Stimulated activated CD4-positive, alpha-beta T cell treated with anti-CD3 and anti-CD28 coated beads, Interleukin-12 subunit alpha, Interleukin-12 subunit beta, amount 100 ng/mL, for 4 hours (primary cell): ENCODE measurements at places on chromosomes 4 and X.

DNA sequence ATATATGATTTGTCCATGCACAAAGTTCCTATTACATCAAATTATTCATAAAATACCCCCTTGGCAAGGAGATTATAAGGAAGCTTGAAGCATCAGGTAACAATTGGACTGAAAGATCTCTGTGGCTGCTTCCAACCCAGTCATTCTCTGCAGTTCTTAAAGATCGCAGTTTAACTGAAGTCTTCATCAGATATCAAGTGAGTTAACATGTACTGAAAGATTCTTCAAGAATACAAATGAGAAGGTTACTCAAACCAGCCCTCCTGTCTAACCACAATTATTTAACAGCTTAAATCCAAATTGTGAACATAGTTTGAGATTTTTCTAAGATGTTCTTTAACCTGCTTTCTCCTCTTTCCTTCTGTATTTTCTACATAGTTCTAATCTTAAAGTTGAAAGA lies 56.1 kb downstream of the SLC10A7 start:
- DNase-seq = no peak

DNA sequence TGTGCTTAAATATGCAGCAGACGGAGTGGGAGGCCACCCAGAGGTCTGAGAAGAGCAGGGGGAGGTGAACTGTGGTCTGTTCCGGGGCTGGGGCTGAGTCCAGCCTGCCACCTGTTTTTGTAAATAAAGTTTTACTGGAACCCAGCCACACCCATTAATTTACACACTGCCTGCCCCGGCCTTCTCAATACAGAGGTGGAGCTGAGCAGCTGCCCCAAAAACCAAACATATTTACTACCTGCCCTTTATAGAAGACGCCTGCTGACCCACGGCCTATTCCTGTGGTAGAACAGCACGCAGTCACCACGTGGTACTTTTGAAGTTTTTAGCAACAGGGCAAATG lies 45.9 kb downstream of the FGFRL1 start:
- no peak for DNase-seq

DNA sequence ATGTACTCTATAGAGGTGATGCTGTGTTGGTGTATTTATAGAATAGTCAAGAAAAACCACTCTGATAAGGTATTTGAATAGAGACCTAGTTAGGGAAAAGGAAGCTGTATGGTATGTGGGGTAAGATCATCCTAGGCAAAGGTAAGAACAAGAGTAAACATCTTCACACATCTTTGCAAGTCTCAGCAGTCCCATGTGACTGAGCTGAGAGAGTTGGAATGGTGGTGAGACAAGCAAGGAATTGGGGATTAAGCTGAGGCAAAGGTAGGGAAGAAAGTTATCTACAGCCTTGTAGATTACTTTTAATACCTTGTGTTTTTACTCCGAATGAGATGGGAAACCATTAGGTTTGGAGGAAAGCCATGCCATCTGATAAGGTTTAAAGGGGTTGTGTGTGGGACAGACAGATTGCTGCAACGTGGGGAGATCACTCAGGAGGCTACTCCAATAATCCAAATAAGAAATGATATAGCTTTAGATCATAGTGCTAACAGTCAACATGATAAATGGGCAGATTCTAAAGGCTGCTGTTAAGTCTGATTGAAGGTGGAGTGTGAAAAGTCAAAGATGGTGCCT lies 31.7 kb upstream of the MANBA start:
- DNase-seq = no peak

GRCh38 chr4:107845681-107846080 lies 20.9 kb downstream of the SGMS2 start:
- no peak for DNase-seq

DNA sequence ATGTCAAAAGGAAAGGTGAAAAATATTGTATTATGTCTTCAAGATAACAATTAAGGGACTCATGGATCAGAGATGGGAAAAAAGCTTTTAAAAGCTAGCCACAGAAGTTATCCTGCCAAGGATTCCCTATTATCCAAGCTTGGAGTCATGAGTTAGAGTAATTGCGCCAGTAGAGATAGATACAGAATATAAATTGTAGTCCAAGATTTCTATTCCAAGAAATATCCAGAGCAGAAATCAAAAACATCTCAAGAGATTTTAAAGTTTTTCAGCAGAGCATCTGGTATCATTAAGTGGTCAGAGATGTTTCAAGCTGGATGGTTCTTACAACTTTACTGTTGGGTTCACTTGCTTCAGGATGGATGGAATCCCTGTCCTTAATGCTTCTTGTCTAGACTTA lies 186.7 kb downstream of the PCDH18 start:
- no peak for DNase-seq

DNA sequence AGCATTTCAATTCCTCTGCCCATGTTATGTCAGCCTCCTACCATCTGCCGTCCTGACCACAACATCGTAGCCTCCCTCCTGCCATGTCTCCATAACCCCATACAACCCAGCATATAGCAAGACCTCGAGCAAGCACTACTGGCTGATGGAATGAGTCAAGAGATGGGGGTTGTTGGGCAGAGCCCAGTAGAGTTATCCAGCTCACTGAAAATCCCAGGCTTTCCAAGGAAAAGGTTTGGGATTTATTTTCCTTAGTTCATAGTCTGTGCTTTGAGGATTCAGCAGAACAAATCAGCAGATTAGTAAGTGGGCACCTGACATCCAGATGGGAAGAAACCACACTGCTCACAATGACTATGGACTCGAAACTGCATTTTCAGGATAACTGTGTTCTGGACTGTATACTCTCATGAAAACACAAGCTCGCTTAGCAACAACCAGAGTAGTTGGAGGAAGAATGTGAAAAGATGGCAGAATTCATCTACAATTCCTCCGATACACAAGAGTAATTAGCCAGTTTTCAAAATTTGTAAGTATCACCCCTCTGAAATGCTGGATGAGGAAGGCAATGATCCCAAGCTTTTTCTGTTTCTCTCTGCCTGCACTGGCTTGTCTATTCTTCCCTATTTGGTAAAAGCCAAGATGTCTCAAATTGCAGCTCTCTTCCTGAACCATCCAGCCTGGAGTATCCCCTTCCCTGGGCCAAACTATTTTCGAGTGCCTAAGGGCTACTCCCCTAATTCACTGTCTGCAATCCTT lies 186.2 kb upstream of the TBL1X start:
- no peak for DNase-seq
